ENCODE measurements at places on chromosomes 4 and X. TPM values are rescaled to one million over a fixed set of nuclear protein-coding genes. Genes with fewer than 3 reads are reported as not detected.

Gene FAM47A
- not detected for total RNA-seq

Gene FGB
- total RNA-seq: not detected

Gene RENBP
- total RNA-seq: 50.7 TPM

Gene FMR1NB
- total RNA-seq: not detected

Gene PNMA6F
- not detected for total RNA-seq

Gene GLUD2
- 2.8 TPM for total RNA-seq

Gene CENPE
- 2.6 TPM for total RNA-seq

- H3K36me3 ChIP-seq: no peaks in the 10 kb centered on the region
- H3K4me3 ChIP-seq: peak overlapping the region; percentile 53
- H3K27ac ChIP-seq: peak overlapping the region; percentile 58
- no peaks in the 10 kb centered on the region for H3K4me1 ChIP-seq
- DNase-seq: no peak
- H3K27me3 ChIP-seq: no peaks in the 10 kb centered on the region
These were observed 323.9 kb upstream of the CASK start for GRCh38 chrX:42247241-42247640.

- H3K4me1 ChIP-seq: no peaks in the 10 kb centered on the region
- H3K4me3 ChIP-seq: no peak overlapping the region
- H3K27me3 ChIP-seq: no peaks in the 10 kb centered on the region
These were observed 2073.8 kb upstream of the TENM3 start for GRCh38 chr4:180169394-180169793.

DNA sequence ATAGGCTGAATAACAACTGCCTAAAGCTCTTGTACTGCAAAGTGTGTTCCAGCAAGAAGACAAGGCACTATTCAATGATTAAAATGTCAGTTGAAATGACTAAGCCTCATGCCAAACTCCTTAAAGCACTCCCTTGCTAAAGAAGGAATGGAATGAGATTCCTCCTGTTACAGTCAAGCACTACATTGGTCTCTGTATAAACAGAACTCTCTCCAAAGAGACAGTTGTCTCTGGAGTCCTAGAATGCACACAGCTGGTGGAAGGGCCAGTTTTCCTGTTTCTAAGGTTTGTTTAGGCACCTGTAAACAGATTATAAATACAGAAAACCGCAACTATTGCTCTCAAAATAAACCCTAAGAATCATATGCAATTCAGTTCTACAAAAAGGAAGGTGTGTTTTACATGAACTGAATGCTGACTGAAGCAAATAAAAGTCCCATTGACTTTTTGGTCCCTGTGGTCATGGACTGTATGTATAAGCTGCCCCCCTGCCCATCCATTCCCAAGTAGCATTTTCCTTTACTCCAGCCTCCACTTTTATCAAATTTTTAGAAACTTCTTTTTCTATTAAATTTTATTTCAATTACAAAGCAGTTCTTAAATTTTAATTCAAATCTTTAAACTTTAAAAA lies 47.0 kb downstream of the FAT1 start:
- H3K27me3 ChIP-seq: no peaks in the 10 kb centered on the region
- peak overlapping the region; percentile 15 for H3K27ac ChIP-seq
- H3K4me3 ChIP-seq: no peak overlapping the region

DNA sequence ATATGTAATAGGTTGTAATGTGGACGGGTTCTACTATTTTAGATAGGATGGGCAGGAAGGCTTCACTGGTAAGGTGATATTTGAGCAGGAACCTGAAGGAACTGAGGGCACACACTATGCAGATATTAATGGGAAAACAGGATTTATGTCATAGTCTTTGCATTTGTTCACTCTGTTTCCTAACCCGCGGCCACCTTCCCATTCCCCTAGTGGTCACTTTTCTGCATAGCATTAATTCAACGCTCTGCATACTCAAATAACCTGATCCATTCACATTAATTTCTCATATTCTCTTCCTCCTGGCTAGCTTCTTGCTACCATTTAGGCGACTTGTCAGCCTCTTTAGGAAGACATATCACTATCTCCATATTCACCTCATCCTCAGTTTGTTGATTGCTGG lies 61.5 kb downstream of the GSPT2 start:
- H3K4me3 ChIP-seq: no peak overlapping the region
- no peaks in the 10 kb centered on the region for H3K4me1 ChIP-seq
- H3K27me3 ChIP-seq: no peaks in the 10 kb centered on the region
- no peak for DNase-seq
- H3K36me3 ChIP-seq: no peaks in the 10 kb centered on the region

DNA sequence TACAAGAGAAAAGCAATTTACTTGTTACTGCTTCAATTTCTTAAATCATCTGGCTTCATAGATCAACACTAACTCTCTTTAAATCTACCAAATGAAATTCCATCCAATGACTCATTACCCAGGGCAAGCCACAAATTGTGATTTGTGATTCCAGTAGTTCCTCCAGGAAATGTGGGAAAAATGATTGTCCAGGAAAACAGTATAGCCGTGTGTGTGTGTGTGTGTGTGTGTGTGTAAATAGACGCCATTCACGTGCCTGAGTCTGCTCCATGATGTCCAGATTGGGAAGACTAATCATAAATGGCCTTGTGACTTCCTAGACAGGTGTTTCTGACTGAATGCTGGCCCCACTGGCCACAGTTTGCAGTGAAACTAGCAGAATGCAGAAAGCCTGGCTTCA lies 121.3 kb downstream of the HS6ST2 start:
- H3K4me1 ChIP-seq: no peaks in the 10 kb centered on the region
- DNase-seq: no peak
- H3K4me3 ChIP-seq: no peak overlapping the region
- no peak overlapping the region for H3K27ac ChIP-seq
- H3K36me3 ChIP-seq: no peaks in the 10 kb centered on the region

DNA sequence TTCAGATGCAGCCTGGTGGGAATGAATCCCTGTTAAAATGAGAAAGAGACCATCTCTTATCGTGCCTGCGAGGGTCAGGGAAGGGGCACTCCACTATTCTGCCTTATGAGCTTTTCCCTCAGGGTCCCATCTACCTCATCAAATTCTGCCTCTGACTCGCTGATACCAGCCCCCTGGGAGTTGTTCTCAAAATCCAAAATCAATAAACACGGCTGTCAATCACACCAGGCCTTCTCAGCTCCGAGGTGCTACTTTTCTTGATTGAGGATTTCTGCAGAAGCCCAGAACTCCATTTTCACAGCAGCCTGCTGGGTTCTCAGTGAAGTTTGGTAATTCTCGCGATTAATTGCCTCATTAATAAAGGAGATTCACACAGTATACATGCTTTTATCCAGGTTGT lies 312.6 kb downstream of the STIM2 start:
- H3K4me1 ChIP-seq: no peaks in the 10 kb centered on the region
- DNase-seq: no peak
- H3K36me3 ChIP-seq: no peaks in the 10 kb centered on the region
- no peaks in the 10 kb centered on the region for H3K27me3 ChIP-seq

DNA sequence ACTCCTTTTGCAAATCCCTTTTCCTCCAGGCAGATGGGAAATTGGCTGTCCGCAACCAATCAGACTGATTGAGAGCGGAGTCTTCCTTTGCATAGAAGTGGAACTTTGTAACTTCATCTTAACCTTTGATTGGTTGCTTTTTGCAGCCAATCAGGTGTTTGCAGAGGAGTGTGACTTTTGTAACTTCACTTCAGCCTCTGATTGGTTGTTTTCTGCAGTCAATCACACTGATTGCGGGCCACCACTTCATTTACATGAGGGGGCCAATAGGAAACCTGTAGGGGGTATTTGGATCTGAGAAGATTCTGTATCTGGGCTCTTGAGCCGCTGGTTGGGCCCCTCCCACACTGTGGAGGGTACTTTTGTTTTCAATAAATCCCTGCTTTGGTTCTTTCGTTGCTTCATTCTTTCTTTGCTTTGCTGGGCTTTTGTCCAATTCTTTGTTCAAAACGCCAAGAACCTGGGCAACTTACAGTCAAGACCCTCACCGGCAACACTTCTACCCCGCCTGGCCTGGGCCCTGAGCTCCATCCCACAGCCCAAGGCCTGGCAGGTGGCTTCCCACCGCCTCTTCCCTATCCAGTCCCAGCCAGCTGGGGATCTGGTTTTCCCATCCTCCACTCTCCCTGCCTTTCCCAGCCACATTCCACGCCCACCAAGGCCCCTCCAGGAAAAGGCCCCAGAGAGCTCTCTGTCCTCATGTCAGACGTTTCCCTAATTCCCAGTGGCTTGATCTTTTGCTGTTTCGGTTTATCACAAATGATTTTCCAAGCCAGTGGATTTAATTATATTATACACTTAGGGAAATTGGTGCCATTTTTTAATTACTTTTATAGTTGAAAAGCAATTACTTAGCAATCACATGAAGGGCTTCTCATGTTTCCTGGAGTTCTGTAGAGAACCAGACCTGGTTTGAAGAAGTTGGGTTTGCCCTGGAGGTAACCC lies 110.2 kb upstream of the STX18 start:
- H3K27me3 ChIP-seq: no peaks in the 10 kb centered on the region
- no peak for DNase-seq

- DNase-seq: no peak
- H3K36me3 ChIP-seq: no peaks in the 10 kb centered on the region
- H3K27me3 ChIP-seq: no peaks in the 10 kb centered on the region
- no peak overlapping the region for H3K4me3 ChIP-seq
- H3K27ac ChIP-seq: no peak overlapping the region
- H3K4me1 ChIP-seq: no peaks in the 10 kb centered on the region
These were observed 29.8 kb upstream of the TMEM150C start for GRCh38 chr4:82591592-82591991.

GRCh38 chr4:69490271-69490670 lies 5.4 kb downstream of the UGT2B4 start:
- H3K27ac ChIP-seq: no peak overlapping the region
- no peaks in the 10 kb centered on the region for H3K36me3 ChIP-seq
- no peak overlapping the region for H3K4me3 ChIP-seq
- no peak for DNase-seq
- no peaks in the 10 kb centered on the region for H3K27me3 ChIP-seq

GRCh38 chrX:82973646-82974045 lies 534.4 kb upstream of the POU3F4 start:
- H3K4me3 ChIP-seq: no peak overlapping the region
- no peaks in the 10 kb centered on the region for H3K4me1 ChIP-seq
- no peaks in the 10 kb centered on the region for H3K36me3 ChIP-seq

DNA sequence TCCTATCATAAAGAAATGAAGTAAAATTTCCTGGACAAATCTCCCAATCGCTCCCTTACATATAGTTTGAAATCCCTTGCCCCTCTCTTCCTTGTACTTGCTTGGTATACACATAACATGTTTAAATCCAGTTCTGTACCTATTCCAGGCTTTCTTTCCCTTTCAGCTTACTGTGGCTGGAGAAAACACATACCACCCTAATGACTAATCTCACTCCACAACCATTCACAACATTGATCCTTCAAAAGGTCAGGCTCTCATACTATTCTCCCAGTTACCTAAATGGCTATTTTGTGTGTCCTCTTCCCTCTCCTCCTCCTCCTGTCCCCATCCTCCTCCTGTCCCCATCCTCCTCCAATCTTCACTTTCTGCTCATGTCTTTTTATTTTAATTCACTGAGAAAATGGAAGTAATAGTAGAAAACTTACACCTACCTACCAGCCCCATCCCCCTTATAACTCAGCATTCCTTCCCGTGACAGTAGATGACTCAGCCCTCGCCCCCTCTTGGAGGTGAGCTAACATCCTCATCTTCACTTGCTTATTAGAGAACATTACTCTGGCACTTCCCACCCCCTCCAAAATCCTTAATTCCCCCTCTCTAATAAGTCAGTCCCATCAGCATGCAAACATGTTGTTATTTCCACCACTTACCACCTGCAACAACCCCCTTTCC lies 77.5 kb downstream of the IL15 start:
- no peak overlapping the region for H3K27ac ChIP-seq
- no peak overlapping the region for H3K4me3 ChIP-seq
- no peaks in the 10 kb centered on the region for H3K27me3 ChIP-seq
- H3K36me3 ChIP-seq: no peaks in the 10 kb centered on the region
- DNase-seq: no peak

- H3K27ac ChIP-seq: no peak overlapping the region
- no peak overlapping the region for H3K4me3 ChIP-seq
- H3K27me3 ChIP-seq: no peaks in the 10 kb centered on the region
- H3K36me3 ChIP-seq: no peaks in the 10 kb centered on the region
These were observed 126.7 kb upstream of the CENPE start for GRCh38 chr4:103324811-103325210.

GRCh38 chrX:19674041-19674789 lies 158.9 kb upstream of the MAP3K15 start:
- no peak overlapping the region for H3K4me3 ChIP-seq
- no peaks in the 10 kb centered on the region for H3K36me3 ChIP-seq
- no peaks in the 10 kb centered on the region for H3K4me1 ChIP-seq
- DNase-seq: no peak
- H3K27ac ChIP-seq: no peak overlapping the region

DNA sequence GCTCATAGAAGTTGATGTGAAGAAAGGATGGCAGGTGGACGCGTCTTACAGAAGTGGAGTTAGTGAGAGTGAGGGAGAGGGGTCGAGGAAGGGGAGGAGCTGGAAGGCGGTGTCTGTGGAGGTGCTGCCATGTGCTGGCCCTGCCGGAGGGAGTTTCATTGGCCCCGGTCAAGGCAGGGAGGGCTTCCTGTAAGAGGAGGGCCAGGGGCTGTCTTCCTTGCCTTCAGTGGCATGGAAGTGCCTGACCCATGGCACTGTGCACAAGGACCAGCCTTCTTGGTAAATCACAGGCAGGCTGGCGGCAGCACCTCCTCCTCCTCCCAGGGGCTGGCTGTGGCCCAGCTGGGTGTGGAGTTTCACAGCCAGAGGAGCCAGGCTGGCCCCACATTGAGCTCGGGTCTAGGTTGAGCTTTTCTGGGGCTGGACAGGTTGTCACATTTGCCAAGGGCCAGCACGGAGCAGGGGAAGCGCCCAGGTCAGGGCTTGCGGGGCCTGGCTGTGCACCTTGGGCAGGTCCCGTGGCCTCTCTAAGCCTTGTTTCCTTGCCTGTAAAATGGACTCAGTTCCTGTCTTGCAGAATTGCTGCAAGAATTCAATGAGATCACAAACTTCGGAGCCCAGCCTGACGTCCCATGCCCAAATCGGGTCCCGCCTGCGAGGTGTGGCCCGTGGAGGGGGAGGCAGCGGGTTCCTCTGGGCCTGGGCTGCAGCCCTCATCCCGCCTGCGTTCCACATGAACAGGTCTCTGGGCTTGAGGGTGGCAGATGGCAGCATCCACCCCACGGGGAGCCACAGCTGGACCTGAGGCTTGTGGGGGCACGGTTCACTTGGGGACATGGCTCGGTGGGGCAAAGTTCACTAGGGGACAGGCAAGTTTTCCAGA lies 7.0 kb downstream of the HTRA3 start:
- no peaks in the 10 kb centered on the region for H3K36me3 ChIP-seq
- no peak overlapping the region for H3K27ac ChIP-seq
- H3K27me3 ChIP-seq: no peaks in the 10 kb centered on the region
- no peak overlapping the region for H3K4me3 ChIP-seq

Data from breast epithelium (tissue), 4 donors.